ENCODE measurements at places on chromosomes 5 and 9.

GRCh38 chr5:56494300-56494731 is 261.2 kb upstream of the ANKRD55 start:
- no peak for DNase-seq

- DNase-seq = no peak
These were observed 18.0 kb downstream of the NEURL1B start for GRCh38 chr5:172658961-172659501.

GRCh38 chr5:178644826-178645545 is 18.1 kb upstream of the CLK4 start:
- no peak for DNase-seq

DNA sequence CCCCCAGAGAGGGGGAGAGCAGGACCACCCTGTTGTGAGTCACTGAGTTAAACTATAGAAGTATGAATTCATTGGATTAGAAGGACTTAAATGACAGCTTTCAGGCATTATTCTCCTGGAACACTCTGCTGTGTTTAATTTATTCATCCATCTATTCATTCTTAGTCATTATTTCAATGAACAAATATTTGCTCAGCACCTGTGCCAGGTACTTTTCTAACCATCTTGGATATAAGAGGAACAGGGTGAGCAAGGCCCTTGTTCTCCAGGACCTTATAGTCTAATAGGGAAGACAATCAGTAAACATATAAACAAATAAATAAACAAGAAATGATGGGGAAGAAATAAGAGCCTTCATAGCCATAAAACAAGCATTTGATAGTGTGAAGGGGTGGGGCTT is 483.9 kb upstream of the BRINP1 start:
- DNase-seq = no peak

DNA sequence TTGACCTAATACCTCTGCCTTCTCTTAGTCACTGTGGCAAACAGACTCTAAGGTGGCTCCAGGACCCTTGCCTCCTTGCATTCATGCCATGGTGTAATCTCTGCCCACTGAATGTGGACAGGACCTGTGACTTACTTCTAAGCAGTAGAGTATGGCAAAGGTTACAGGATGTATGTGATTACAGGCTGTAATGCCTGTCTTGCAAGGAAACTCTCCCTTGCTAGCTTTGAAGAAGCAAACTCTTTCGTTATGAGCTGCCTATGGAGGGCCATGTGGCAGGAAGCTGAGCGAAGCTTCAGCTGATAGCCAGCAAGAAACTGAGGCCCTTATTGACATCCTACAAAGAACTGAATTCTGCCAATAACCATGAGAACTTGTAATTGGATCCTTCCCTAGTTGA is 103.3 kb upstream of the HMHB1 start:
- no peak for DNase-seq

DNA sequence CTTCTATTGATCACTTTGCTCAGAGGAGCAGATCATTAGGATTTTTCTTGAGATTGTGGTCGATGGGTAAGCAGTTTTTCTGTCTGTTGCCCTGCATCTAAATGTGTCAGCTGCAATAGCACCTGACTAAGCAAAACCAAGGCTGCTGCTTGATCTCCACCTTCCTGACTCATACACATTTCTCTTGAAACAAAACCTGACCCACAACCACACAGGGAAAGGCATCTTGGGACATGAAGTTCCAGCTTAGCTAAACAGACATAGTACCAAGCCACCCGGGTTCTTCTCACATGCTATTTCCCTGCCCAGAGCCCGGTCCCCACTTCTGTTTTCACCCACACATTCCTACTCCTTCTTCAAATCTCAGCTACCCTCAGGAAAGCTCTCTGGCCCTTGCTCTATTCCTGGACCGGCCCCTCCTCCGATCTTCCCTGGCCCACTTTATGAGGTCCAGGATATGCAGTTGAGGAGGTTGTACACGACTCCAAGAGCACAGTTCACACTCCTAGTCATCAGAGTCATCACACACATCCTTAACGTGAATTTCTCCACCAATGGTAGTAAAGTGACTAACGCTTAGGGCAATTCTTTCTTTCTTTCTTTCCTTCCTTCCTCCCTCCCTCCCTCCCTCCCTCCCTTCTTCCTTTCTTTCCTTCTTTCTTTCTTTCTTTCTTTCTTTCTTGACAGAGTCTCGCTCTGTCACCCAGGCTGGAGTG is 16.0 kb upstream of the ZBTB43 start:
- DNase-seq = peak; percentile 46
